Bronchial smooth muscle cell (primary cell): ENCODE measurements at places on chromosomes 16 and 17. TPM values are rescaled to one million over a fixed set of nuclear protein-coding genes. Genes with fewer than 3 reads are reported as not detected.

Gene CHRNE
- 0.47 and 1.2 TPM in 2 replicates for total RNA-seq

Gene LITAFD
- total RNA-seq = not detected in 2 replicates

Gene TBC1D3G
- total RNA-seq = not detected in 2 replicates

Gene SLC5A10
- not detected in 2 replicates for total RNA-seq

Gene DRC3
- total RNA-seq = 0.32 and 2.1 TPM in 2 replicates

Gene MT3
- not detected in 2 replicates for total RNA-seq
